RPMI7951 (cell line): ENCODE measurements at places on chromosomes 13 and 19.

- DNase-seq: no peak
These were observed 8.6 kb downstream of the CYTH2 start for GRCh38 chr19:48477698-48478338.

- peak; percentile 26 for DNase-seq
These were observed 65.9 kb downstream of the KCNRG start for GRCh38 chr13:50080911-50081678.

DNA sequence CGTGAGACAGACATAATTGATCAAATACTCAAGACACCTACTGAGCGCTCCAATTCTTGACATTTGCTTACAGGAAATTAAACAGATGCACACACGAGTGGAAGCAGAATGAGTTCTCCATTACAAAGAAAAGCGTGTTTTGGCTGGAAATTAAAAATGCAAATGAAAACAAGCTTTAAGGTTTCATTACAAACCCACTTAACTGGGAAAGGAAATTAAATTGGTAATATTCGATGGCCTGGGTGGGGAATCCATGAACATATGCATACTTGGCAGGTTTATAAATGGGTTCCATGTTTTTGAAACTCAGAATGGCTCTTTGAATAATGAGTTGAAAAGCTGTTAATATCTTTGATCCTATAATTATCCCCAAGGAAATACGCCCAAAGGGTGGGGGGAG lies 178.0 kb downstream of the IER2 start:
- DNase-seq: no peak

DNA sequence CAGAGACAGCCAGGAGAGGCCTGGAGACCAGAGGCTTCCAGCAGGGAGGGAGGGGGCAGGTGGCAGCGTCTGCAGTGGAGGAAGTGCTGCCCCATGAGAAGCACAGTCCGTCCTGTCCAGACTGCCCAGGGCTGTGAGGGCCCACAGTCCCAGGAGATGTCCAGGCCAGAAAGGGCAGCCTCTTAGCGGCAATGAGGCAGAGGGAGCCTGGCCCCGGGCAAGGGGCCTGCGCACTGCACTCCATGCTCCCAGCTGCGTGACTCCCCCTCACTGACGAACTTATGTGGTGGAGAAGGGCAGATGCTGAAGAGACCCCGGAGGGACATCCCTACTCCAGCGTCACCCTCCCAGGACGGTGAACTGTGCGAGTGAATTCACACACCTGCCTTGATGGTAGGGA lies 115.3 kb downstream of the SOX1 start:
- no peak for DNase-seq

GRCh38 chr19:51628153-51628939 lies 1.9 kb downstream of the SIGLEC5 start:
- no peak for DNase-seq

DNA sequence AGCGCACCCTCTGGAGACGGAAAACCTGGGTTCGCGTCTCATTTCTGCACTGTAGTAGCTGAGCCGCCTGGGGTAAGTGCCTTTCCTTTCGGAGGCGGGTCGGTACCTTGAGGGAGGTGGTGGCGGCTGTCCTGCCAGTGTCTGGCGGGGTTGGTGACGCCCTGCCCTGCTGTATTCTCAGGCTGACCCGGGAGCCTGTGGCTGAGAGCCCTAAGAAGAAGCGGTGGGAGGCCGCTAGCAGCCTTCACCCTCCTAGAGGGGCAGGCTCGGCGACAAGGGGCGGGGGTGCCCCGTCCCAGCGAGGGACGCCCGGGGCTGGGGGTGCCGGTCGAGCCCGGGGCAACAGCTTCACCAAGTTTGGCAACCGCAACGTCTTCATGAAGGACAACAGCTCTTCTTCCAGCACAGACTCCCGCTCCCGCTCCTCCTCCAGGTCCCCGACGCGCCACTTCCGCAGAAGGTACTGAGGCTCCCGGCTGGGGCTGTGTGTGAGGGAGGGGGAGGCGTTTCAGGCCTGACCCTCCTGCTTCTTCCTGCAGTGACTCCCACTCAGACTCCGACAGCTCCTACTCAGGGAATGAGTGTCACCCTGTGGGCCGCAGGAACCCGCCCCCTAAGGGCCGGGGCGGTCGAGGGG lies 6.9 kb downstream of the LENG8 start:
- DNase-seq: no peak

- DNase-seq: no peak
These were observed 12.9 kb downstream of the LMTK3 start for GRCh38 chr19:48498595-48499311.

DNA sequence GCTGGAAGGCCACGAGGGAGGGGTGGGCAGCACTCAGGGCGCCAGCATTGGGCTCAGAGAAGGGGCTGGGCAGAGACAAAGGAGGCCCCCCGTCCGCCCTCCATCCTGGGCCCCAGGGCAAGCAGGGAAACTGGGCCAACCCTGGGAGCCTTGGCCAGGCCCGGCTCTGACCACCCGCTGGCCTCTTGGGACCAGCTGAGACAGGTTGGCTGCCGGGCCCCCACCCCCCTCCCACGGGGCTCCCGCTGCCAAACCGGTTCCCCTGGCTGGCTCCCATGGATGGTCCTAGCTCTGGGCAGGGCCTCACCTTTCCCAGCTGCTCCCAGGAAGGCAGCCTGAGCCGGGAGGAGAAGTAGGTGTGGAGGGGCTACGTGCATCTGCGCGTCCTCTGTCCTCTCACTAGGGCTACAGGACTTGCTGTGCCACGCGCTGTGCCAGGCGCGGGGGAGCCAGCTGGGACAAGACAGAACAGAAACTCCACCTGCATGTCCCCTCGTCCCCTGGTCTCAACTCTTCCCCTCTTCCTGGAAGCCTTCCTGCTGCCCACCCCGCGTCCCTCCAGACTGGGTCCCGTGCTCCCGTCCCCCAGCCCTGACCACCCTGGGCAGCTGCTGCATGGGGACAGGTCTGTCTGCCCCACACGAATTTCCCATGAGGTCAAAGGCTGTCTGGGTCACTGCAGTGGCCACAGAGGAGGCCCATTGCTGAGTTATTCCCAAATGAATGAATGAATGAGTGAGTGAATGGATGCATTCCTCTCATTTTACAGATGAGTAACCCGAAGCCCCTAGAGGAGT lies 29.1 kb upstream of the NCCRP1 start:
- no peak for DNase-seq

DNA sequence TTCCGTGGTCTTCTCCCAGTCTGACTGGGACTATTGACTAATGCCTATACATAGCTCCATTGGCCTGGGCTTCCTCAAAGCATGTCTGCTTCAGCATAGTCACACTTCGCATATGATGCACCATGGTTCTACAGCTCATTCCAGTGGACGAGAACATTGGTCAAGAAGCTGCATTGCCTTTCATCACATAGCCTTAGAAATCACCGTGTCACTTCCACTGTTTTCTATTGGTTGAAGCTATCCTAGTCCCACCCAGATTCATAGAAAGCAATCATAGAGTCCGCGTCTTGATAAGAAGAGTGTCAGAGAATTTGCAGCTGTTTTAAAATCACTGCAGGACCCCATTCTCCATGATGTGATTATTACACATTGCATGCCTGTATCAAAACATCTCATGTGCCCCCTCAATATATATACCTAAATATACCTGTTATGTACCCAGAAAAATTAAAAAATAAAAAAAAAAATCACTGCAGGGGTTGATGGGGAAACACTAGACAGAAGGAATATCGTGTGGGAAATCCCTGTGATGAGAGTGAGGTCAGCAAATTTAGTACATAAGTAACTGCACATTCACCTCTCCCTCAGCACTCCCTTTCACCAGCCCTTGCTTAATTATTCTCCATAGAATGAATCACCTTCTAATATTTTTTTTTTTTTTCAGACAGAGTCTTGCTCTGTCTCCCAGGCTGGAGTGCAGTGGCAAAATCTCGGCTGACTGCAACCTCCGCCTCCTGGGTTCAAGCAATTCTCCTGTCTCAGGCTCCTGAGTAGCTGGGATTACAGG lies 2.2 kb upstream of the ARHGAP33 start:
- DNase-seq: peak; percentile 33

GRCh38 chr13:76331943-76332712 lies 554.1 kb downstream of the KCTD12 start:
- no peak for DNase-seq

DNA sequence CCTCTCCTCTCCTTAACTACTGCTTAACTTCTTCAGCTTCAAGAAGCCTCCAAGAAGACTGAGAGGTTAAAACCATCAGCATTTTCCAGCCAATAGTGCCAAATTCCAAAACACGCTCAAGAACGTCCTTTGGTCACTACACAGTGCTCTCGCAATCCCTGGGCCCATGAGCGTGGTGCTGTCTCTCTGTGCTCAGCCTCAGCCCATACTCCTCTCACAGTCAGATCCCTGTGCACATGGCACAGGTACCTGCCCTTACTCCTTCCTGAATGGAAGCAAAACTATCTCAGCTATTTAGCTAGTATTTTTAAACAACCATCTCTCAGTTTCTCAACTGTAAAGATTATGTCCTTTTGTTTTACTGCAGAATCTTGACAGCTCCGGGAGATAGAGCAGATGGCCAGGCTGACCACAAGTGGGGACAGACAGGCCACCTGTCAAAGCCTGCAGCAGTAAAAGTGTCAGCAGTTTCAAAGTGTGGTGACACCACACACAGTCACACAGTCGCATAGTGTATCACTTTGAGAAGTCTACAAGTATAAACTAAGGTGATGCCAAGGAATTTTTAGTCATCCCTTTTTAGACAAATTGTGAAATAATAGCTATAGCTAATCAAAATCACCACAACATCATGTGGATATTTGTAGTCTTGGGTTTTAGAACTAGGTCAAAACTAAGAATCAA lies 35.7 kb downstream of the DZIP1 start:
- no peak for DNase-seq

GRCh38 chr19:48455908-48456562 lies 661 bp downstream of the KCNJ14 start:
- DNase-seq: no peak

DNA sequence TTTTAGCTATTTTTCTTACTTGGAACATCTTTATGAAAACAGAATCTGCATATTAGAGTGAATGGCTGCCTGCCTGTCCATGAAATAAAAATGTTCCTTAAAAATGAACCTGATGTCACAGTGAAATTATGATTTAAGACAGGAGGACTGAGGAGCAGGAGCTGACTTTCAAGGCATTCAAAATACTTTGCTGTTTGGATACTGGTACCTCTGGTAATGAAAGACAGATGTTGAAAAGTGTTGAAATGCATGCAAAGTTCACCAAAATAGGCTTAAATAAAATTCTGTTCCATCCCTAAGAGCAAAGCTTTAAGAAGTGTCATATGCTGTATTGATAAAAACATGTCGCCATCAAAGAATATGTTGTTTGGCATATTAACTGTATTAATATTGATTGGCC lies 1.7 kb downstream of the ARHGEF7 start:
- peak; percentile 13 for DNase-seq

DNA sequence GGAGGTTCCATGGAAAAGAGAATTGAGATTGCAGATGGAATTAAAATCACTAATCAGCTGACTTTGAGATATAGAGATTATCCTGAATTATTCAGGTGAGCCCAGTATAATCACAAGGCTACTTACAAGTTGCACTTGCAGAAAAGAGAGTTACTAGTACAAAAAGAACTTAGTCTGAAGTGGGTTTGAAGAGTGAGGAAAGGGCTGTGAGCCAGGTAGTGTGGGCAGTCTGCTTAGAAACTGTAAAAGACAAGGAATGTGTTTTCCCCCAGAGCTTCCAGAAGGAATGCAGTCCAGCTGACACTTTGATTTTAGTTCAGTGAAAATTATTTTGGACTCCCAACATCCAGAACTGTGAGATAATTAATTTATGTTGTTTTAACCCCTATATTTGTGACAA lies 285.4 kb upstream of the GPC6 start:
- no peak for DNase-seq

DNA sequence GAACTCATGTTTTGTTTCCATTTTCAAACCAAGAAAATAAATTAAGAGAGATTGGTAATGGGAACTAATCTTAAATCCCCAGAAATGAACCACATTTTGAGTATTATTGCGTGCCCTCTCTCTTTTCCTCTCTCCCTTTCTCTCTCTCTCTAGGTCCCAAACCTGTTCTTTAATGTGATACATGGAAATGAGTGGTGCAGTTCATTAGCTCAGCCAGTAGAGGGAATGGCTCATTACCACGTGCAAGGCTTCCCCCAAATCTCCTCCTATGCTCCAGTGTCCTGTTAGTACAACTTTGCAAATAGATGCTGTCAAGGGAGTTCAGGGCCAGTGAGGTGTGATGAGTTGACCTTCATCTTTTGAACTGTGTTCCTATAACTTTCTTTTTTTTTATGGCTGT lies 178.4 kb downstream of the FGF9 start:
- peak; percentile 8 for DNase-seq

- DNase-seq: no peak
These were observed 749 bp downstream of the ZNF264 start for GRCh38 chr19:57192077-57192420.
